ENCODE measurements at places on chromosomes 3 and 15.

- DNase-seq, result peak; percentile 60
These were observed 52.4 kb downstream of the TRIM69 start for GRCh38 chr15:44788748-44789147.

- DNase-seq, result no peak
These were observed 11.9 kb upstream of the LRTM1 start for GRCh38 chr3:54939557-54940300.

- no peak for DNase-seq
These were observed 21.7 kb downstream of the GPR176 start for GRCh38 chr15:39898317-39898716.

- DNase-seq, result no peak
These were observed 188.4 kb downstream of the TBC1D5 start for GRCh38 chr3:17554078-17554477.

- no peak for DNase-seq
These were observed 10.5 kb downstream of the C15orf61 start for GRCh38 chr15:67531379-67531914.

DNA sequence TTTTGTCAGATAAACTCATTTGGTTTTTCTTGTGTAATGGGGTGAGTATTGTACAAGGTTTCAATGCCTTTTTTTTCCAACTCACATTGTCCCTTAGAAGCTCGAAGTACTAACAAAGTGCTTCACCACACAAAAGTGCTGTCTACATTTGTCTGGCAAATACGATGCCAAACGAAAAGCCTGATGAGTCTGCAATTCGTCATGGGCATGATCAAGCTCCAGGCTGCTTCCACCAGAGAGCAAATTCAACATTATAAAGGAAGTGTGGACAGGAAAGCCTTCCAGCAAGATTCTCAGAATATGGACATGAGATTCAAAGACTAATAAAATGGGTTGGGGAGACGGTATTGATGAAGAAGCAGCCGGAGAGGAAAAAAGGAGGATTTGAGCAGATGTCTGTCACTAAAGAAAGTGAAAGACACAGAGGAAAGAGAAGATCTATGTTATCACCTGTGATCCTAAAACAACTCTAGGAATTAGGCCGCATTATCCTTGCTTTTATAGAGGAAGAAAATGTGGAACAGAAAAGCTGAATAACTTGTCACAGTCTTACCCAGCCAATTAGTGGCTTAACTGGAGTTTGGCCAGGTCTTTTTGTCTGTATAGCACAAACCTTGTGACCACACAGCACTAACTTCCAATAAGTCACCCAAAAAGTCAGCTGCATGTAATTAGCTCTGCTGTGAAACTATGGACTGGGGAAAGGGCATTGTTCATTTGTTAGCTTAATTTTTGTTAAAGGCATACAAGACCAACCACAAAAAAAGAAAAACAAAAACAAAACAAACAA is 494.8 kb downstream of the FHIT start:
- DNase-seq, result no peak
